ENCODE measurements at places on chromosomes 1 and 21. TPM values are rescaled to one million over a fixed set of nuclear protein-coding genes. Genes with fewer than 3 reads are reported as not detected.

LHX8 gene
- total RNA-seq: not detected

TTC39A gene
- under 0.01 TPM for total RNA-seq

AIM2 gene
- total RNA-seq: not detected

SLC35F3 gene
- total RNA-seq: 0.49 TPM

AIRE gene
- not detected for total RNA-seq

CD53 gene
- 25.4 TPM for total RNA-seq

ADAMTS4 gene
- 6.4 TPM for total RNA-seq

MAP10 gene
- total RNA-seq: 3.3 TPM

ABCA4 gene
- 0.14 TPM for total RNA-seq

CD1B gene
- total RNA-seq: not detected

DHRS3 gene
- 102 TPM for total RNA-seq

DPH5 gene
- 24.5 TPM for total RNA-seq

HAPLN2 gene
- total RNA-seq: 1.2 TPM

ETNK2 gene
- total RNA-seq: 3.8 TPM

Data from sigmoid colon (tissue), 7 donors.